Motor neuron (in vitro differentiated cells): ENCODE measurements at places on chromosomes 11 and 22. TPM values are rescaled to one million over a fixed set of nuclear protein-coding genes. Genes with fewer than 3 reads are reported as not detected.

Gene RIMBP3C
- total RNA-seq: 0.09 and 0.23 TPM in 2 replicates

Gene OR4A47
- 0.31 TPM in 1 of 2 replicates, not detected in the other for total RNA-seq

Gene OR51E2
- total RNA-seq: 0.34 and 0.71 TPM in 2 replicates

Gene BAIAP2L2
- total RNA-seq: 0.21 and 0.52 TPM in 2 replicates

Gene TECTA
- total RNA-seq: 2.5 and 2.7 TPM in 2 replicates

Gene AP1B1
- 56.4 and 60.4 TPM in 2 replicates for total RNA-seq

Gene PI4KA
- 26.4 and 26.7 TPM in 2 replicates for total RNA-seq

Gene VSIG10L2
- 0.22 TPM in 1 of 2 replicates, not detected in the other for total RNA-seq

Gene HEPHL1
- total RNA-seq: 0.05 TPM in 1 of 2 replicates, not detected in the other

Gene MUC6
- 0.14 and 0.37 TPM in 2 replicates for total RNA-seq

Gene ANO5
- 4.3 and 4.6 TPM in 2 replicates for total RNA-seq

Gene OR10A2
- 0.13 and 0.14 TPM in 2 replicates for total RNA-seq

Gene C11orf21
- 0.19 TPM in 1 of 2 replicates, not detected in the other for total RNA-seq

Gene KCNJ4
- 3.0 and 3.3 TPM in 2 replicates for total RNA-seq

Gene SCGB1C1
- total RNA-seq: not detected in 2 replicates

Gene FAM180B
- 0.52 TPM in 1 of 2 replicates, not detected in the other for total RNA-seq

Gene CTSF
- 9.4 and 10.9 TPM in 2 replicates for total RNA-seq

Gene CDC42EP2
- total RNA-seq: 10.0 and 14.1 TPM in 2 replicates

Gene OR52E8
- not detected in 2 replicates for total RNA-seq

Gene GAL3ST1
- total RNA-seq: 1.1 and 1.8 TPM in 2 replicates

Gene MRGPRF
- total RNA-seq: 0.66 TPM in 1 of 2 replicates, not detected in the other

Gene PDGFB
- total RNA-seq: 0.56 and 0.60 TPM in 2 replicates

Gene SYNGR1
- 14.9 and 15.6 TPM in 2 replicates for total RNA-seq

Gene MS4A12
- total RNA-seq: not detected in 2 replicates

Gene HSD17B12
- total RNA-seq: 104 and 118 TPM in 2 replicates

Gene MAPK8IP2
- 1.0 and 1.1 TPM in 2 replicates for total RNA-seq

Gene OR4C5
- total RNA-seq: not detected in 2 replicates

Gene MMP8
- total RNA-seq: not detected in 2 replicates
